ENCODE measurements at places on chromosomes 2 and 18. TPM values are rescaled to one million over a fixed set of nuclear protein-coding genes. Genes with fewer than 3 reads are reported as not detected.
A peak's percentile ranks its signal among the peaks of the same experiment; 100 is the strongest.

- no peaks in the 10 kb centered on the region for H3K4me1 ChIP-seq
- H3K4me3 ChIP-seq: no peak overlapping the region
- DNase-seq: no peak
- no peaks in the 10 kb centered on the region for H3K36me3 ChIP-seq
- H3K27ac ChIP-seq: no peak overlapping the region
Measured at GRCh38 chr18:57416542-57416941, 18.6 kb upstream of the ONECUT2 start.

DNA sequence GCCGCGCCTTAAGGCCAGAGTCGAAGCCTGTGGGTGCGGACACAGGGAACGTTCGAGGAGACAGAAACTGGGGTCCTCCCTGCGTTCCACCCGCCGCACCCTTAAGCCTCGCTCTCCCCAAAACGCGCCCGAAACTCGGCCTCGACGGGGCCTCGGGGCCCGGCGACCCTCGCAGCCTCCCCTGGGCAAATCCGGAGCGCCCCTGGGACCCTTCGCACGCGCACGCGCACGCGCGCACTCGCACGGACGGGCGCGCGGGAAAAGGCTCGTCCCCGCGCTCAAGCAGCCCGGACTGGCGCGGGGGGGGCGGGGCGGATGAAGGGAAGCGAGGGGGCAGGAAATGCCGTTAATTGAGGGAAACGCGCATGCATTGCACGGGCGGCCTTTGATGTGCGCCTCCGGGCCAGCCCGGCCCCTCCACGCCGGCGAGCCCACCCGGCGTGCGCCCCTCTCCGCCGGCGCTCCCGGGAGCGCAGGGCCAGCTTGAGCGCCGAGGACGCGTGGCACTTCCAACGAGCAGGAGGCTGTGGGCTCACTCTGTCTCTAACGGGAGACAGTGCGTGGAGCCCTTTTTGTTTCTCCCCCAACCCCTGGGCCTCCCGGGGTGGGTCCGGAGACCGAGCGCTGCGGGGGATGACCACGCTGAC, 5.4 kb upstream of the SALL3 start:
- peak overlapping the region; percentile 55 for H3K4me3 ChIP-seq
- H3K27ac ChIP-seq: no peak overlapping the region
- DNase-seq: peak; percentile 63
- peaks cover 94% of the 10 kb centered on the region for H3K27me3 ChIP-seq
- H3K36me3 ChIP-seq: no peaks in the 10 kb centered on the region

- no peaks in the 10 kb centered on the region for H3K27me3 ChIP-seq
- H3K4me1 ChIP-seq: no peaks in the 10 kb centered on the region
- no peak for DNase-seq
- no peak overlapping the region for H3K27ac ChIP-seq
- H3K4me3 ChIP-seq: no peak overlapping the region
- peaks cover 42% of the 10 kb centered on the region for H3K36me3 ChIP-seq
Measured at GRCh38 chr18:23519734-23520133, 16.4 kb downstream of the RMC1 start.

DNA sequence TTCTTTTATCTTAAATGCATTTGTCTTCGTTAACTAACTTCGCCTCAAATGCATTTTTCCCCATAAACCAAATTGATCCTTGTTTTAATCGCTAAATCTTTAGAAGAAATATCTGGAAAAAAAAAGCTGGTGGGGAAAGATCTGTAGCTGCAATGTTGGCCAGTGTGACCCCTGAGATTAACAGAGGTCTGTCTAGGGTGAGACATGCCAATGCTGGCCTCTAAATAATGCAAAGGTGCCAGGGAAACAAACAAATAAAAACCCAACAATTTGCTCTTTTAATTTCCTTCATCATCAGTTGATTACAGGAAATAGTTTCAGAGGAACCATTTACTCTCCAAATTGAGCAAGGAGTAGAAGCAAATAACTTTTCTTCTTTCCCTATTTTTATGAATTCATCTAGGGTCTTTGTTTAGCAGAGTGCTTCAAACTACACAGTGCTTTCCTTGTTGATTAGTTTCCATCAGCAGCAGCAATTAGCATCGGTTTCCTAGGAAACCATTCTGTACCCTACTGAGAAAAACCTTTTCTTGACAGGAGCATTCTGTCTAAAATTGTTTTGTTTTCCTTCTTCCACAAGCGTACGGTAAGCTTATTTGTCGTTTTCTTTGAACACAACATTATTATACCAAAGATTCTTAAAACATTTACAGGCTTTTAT, 100.5 kb upstream of the UNC80 start:
- no peak overlapping the region for H3K4me3 ChIP-seq
- no peak for DNase-seq
- H3K36me3 ChIP-seq: no peaks in the 10 kb centered on the region
- H3K27ac ChIP-seq: no peak overlapping the region
- H3K4me1 ChIP-seq: peaks cover 11% of the 10 kb centered on the region
- H3K27me3 ChIP-seq: no peaks in the 10 kb centered on the region

DNA sequence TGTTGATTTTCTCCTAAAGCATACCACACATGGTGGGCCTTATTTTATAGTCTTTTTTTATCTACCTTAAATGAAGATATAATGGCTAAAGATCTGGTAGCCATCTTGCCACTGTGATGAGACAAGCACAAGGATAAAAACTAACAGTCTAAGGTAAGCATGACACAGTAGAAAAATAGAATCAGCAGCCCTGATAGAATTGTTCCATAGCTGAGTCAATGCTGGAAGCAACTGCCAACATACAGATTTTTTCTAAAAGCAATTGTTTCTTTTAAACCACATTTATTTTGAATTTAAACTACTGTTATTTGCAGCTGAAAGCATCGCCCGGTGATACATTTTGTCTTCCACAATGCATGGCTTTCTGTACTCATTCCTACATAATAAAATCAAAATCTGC, 1091.5 kb upstream of the CHAC2 start:
- no peak for DNase-seq
- no peaks in the 10 kb centered on the region for H3K27me3 ChIP-seq
- peaks cover 35% of the 10 kb centered on the region for H3K4me1 ChIP-seq
- peak overlapping the region; percentile 13 for H3K4me3 ChIP-seq
- H3K27ac ChIP-seq: peak overlapping the region; percentile 33

DNA sequence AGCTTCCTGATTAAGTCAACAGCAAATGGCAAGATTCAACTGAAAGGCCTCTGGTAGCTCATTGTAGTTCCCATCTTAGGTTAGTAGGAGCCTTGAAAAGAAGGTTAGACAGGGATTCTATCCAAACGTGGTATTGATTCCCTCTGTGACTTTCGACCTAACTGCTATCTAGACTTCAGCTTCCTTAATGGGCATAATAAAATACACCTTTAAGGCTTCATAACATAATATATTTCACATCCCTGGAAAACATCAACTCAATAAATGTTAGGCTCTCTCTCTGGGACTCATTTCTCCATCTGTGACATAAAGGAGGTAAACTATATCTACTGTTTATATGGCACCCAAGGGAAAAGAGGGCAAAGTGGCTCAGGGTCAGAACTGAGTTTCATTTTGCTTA, 60.9 kb downstream of the STK39 start:
- no peaks in the 10 kb centered on the region for H3K36me3 ChIP-seq
- 0 out of 2 replicates have a peak, but pooled peaks cover 3% of the 10 kb centered on the region for H3K27me3 ChIP-seq
- peaks cover 51% of the 10 kb centered on the region for H3K4me1 ChIP-seq
- no peak for DNase-seq
- no peak overlapping the region for H3K4me3 ChIP-seq
- no peak overlapping the region for H3K27ac ChIP-seq

DNA sequence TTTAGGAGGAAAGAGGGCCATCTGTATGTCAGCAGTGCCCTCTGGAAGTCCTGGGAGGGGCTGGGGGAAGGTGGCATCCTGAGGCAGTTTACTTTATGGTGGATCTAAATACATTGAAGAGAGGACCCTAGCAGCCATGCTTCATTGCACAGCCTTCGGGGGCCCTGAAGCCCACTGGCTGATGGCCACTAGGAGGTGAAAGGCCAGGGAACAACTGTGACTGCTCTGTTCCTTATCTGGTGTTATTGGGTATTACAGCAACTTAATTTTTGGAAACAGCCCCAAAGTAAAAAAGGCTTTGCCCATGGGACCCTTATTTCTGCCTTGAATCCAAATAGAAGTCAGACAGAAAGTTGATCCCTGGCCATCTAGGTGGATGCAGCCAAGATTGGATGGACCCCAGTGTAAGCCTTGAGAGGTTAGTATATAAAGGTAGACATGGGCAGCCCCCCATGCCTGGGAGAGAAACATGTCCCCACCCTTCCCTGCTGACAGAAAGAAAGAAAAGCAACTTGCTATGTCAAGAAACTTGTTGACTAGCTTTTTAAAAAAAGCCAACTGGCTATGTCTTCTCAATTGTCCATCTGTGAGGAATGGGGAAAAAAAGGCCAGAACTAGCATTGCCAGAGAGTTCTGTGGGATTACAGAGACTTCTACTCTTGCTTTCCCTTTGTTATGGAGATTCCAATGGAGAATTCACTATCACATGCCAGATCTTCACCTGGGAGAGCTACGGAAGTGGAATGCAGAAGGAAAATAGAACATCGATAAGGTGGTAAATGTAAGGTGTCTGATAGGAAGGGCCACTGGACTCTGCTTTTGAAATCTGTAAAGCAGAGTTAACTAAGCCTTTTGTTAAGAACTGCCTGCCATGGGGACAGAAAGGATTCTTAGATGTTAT, 58.6 kb upstream of the OSR1 start:
- H3K27me3 ChIP-seq: no peaks in the 10 kb centered on the region
- no peak overlapping the region for H3K4me3 ChIP-seq
- DNase-seq: peak; percentile 27
- no peak overlapping the region for H3K27ac ChIP-seq
- no peaks in the 10 kb centered on the region for H3K36me3 ChIP-seq

DNA sequence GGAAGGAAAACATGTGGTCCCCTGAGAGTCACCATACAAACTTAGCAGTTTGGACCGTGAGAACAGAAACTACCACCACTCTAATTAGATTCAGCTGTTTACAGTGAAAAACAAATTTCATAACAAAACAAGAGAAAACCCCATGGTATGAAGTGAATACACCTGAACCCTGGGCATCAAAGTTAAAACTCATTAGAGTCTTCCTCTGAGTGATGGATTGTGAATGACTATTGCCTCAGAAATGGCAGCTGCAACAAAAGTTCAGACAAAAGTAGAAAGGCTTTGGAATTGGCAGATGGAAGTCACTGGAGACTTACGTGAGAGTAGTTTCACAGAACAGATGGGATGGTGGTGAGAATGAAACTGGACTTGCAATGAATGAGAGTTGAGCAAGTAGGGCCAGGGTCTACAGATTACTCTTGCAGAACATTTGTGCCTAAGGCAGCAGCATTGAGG, 98.0 kb downstream of the AAK1 start:
- H3K27me3 ChIP-seq: no peaks in the 10 kb centered on the region
- no peak for DNase-seq
- no peak overlapping the region for H3K27ac ChIP-seq
- H3K4me3 ChIP-seq: no peak overlapping the region
- no peaks in the 10 kb centered on the region for H3K4me1 ChIP-seq
- H3K36me3 ChIP-seq: no peaks in the 10 kb centered on the region

DNA sequence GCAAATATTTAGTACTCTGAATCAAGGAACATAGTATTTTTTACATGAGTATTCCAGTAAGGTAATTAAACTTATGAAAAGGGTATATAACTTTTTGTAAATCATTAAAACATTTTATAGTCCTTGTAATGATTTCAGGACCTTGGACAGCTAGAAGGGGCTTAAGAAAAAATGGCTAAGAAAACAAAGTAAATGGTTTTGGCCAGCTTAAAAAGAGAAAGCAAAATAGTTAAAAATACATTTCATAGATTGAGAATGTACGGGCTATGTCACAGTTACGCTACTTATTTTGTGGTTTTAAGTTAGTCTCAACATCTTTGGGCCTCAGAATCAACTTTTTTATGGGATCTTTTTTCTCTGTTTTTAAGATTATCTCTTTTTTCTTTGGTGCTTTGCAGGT, 26.7 kb downstream of the POLI start:
- peaks cover 17% of the 10 kb centered on the region for H3K36me3 ChIP-seq
- no peaks in the 10 kb centered on the region for H3K4me1 ChIP-seq
- no peaks in the 10 kb centered on the region for H3K27me3 ChIP-seq
- DNase-seq: peak; percentile 45
- no peak overlapping the region for H3K27ac ChIP-seq

GRCh38 chr2:203444738-203445137, 90.4 kb downstream of the RAPH1 start:
- H3K36me3 ChIP-seq: peaks cover 7% of the 10 kb centered on the region
- H3K27me3 ChIP-seq: no peaks in the 10 kb centered on the region
- DNase-seq: no peak
- no peaks in the 10 kb centered on the region for H3K4me1 ChIP-seq
- no peak overlapping the region for H3K4me3 ChIP-seq

DNA sequence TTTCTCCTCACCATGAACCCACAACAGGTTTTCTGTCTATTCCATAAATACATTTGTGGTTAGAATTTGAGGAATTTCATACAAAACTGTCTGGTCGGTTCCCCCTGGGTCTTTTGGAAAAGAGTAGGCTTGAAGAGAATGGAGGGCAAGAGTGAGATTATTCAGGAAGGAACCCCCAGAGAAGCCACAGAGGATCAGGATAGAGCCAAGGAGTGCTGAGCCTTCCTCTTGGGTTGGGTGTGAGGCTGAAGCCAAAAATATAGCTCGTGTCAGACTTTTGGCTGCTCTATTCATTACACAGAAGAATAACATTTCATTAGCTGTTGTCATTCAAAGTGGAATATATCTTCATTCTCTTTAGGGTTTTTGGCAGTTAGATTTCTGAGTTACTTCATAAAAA, 45.9 kb upstream of the YES1 start:
- no peak overlapping the region for H3K27ac ChIP-seq
- H3K27me3 ChIP-seq: no peaks in the 10 kb centered on the region
- H3K36me3 ChIP-seq: no peaks in the 10 kb centered on the region
- no peak overlapping the region for H3K4me3 ChIP-seq

GRCh38 chr2:11343368-11343649, 1.1 kb downstream of the ROCK2 start:
- DNase-seq: no peak
- H3K4me1 ChIP-seq: peaks cover 35% of the 10 kb centered on the region
- no peaks in the 10 kb centered on the region for H3K36me3 ChIP-seq
- H3K4me3 ChIP-seq: peak overlapping the region; percentile 76

DNA sequence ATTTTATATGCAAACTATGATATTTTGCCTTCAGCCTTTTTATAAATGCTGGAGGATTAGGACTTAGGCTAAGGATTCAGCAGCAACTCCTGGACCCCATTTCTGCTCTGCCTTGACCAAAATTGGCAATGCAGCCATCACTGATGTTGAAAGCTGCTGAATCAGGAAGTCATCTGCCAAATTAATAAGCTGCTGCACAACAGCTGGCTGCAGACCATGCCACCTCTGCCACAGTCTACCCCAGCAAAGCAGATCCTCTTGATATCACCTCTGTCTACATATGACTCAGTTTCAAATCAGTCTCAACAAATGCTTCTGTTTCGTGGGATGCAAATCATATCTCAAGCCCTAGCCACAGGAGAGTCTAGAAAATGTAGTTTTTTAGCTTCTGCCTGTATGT, 7.1 kb upstream of the SOS1 start:
- H3K27me3 ChIP-seq: no peaks in the 10 kb centered on the region
- H3K27ac ChIP-seq: no peak overlapping the region
- H3K4me1 ChIP-seq: peaks cover 14% of the 10 kb centered on the region
- no peak overlapping the region for H3K4me3 ChIP-seq

GRCh38 chr2:217362286-217362685, 502.4 kb upstream of the TNP1 start:
- no peak overlapping the region for H3K4me3 ChIP-seq
- no peak for DNase-seq
- H3K27me3 ChIP-seq: no peaks in the 10 kb centered on the region
- no peaks in the 10 kb centered on the region for H3K4me1 ChIP-seq
- no peak overlapping the region for H3K27ac ChIP-seq
- H3K36me3 ChIP-seq: no peaks in the 10 kb centered on the region

HOXD9 gene
- not detected for total RNA-seq

CFAP210 gene
- total RNA-seq: 0.08 TPM

TGFA gene
- 2.6 TPM for total RNA-seq

PLCL1 gene
- 0.12 TPM for total RNA-seq

THSD7B gene
- total RNA-seq: 2.1 TPM

DCC gene
- total RNA-seq: 0.70 TPM

STAT4 gene
- total RNA-seq: 0.16 TPM

TTN gene
- 8.3 TPM for total RNA-seq

GCKR gene
- total RNA-seq: not detected

FAM98A gene
- 78.8 TPM for total RNA-seq

Measured in GM23338 (cell line).